ENCODE measurements at places on chromosomes 5 and 9.
A peak's percentile ranks its signal among the peaks of the same experiment; 100 is the strongest.

DNA sequence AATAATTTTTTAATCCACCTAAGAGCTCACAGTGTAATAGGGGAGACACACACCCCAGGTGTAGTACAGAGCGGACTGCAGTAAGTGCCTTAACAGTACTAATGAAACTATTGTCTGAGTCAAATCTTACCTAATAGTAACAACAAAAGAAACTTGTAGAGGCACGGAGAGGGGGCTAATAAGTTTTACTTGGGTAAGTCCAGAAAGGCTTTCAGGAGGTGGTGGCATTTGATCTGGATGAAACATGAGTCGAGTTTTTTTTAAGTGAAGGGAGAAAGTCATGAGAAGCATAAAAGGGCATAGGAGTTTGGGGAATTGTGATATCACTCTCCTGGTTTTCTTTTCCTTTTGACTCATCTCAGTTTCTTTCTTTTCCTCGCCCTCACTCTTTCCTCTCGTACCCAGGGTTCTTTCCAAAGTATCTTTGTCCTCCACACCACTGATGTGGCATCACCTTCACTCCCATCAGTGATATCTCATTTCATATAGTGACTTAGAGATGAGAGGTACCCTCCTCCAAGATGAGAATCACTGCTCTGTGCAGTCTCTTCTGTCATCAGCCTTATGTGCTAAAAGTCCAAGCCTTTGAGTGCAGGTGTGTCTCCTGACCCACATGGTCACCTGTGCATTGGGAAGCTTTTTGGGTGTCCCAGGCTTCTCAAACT is 2.0 kb downstream of the CTNNA1 start:
- DNase-seq, result no peak

GRCh38 chr5:27124590-27124989 is 86.2 kb upstream of the CDH9 start:
- DNase-seq, result no peak

GRCh38 chr9:38233343-38233742 is 159.2 kb upstream of the ALDH1B1 start:
- no peak for DNase-seq

GRCh38 chr5:561408-561807 is 37.2 kb upstream of the SLC9A3 start:
- DNase-seq, result no peak

DNA sequence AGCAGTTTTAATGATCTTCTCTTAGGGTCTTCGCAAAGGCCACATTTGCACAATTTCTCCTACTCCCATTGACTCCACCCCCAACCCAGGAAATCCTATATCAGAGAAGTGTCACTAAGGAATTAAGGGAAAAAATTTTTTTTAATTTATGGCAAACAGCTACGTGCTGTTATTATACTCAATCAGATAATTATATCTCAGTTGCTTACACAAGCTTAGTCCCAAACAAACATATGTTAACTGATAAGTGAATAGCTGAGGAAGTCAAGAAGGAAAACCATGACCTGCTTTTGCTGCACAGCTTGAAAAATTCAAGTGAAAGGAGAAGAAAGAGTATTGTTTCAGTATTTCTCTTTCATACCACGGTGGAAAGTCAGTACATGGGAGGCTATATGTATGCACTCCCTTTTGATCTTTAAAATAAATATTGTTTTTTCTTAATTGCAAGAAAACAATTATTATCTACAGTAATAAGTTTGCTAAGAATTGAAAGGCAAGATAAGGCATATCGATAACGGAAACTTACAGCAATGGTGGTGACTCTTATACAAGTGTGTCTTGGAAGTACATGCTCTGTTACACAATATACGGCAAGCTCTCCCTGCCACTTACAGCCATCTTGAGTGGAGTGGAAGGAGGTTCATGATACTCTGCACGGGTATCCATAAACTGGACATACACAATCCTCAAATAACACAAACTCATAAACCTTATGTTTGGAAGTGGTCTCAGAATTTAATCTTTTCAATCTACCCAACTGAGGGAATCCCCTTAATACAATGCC is 167.9 kb upstream of the FREM1 start:
- DNase-seq, result no peak

DNA sequence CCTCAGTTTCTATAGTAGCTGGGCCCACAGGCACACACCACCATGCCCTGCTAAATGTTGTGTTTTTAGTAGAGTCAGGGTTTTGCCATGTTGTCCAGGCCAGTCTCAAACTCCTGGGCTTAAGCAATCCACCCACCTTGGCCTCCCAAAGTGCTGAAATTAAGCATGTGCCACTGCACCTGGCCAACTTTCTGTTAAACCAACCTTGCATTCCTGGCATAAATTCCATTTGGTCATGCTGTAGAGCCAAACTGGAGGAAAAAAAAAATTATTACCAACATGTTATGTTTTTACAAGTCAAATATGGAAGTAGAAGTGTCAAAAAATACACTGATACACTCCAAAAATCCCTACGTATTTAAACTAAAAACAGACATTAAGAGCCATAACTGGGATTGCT is 54.1 kb downstream of the ERMP1 start:
- no peak for DNase-seq

DNA sequence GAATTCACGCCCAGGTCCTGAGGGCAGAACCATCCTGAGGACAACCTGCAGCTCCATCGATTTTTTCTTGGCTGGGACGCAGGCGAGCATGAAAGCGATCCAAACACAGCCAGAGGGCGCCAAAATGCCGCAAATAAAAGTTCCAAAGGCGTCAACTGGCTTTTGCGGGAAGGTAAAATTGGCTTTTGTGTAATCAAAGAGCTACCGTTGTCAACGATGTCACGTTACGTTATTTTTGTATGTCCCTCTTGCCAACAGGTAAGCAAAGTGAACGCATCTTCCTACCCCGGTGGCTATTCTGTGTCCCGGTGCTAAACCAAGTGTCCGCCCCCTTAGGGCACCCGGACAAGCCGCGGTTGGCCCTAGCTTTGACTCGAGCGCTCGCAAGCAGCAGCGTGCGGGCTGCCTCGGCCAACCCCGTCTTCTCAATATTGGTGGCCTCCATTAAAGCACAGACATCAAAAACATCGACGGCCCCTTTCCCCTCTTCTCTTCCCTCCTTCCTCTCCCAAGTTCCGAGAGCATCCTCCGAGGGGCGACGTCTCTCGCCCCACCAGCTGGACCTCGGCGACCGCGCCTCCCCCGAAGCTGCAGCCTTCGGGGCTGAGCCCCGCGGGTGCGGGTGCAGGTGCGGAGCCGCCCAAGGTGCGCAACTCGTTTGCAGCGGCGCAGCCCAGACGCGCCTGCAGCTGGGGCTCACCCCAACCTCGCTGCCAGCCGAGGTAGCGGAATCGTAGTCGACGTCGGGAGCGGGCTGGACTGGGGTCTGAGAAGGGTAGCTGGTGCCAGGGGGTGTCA is 1.1 kb upstream of the BASP1 start:
- DNase-seq, result peak; percentile 73

DNA sequence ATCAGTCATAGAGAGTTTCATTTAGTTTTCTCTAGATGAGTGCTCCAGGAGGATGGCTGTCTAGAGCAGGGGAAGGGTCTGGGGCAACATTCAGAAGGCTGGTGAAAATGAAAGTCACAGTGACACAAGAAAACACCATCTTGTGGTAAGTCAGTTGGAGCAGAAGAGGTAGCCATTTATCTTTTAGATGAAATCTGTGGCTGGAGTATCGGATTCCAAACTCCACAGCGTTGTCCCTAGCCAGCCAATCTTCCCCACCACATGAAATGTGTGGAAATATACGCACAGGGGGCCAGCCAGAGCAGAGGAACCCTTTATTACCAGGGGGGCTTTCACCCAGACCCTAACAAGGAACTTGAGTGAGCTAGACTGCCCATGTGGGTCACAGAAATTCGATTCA is 15.9 kb upstream of the TNFAIP8 start:
- DNase-seq, result no peak

- no peak for DNase-seq
Measured at GRCh38 chr9:89980600-89980999, 375.8 kb downstream of the GADD45G start.

DNA sequence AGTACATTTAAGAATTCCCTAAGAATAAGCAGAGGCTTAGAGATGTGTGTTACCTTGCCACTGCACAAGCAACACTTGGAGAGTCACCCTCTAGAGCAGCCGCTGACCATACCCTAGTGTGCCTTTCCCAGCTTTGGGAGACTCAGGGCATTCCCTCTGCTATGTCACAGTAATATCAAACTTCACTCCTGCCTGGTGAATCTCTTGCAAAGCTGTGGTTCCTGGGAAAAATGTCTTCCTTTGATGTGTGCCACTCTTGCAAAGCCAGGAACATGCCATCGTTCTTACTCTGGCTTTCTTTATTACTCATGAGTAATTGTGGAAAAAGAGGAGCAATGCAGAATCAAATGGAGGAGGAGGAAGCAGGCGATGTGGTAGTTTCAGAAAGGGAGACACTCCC is 173.2 kb downstream of the CCDC192 start:
- DNase-seq, result no peak
